ENCODE measurements at places on chromosomes 16 and 17. TPM values are rescaled to one million over a fixed set of nuclear protein-coding genes. Genes with fewer than 3 reads are reported as not detected.

Gene ULK2
- total RNA-seq, result 3.5 TPM

DNA sequence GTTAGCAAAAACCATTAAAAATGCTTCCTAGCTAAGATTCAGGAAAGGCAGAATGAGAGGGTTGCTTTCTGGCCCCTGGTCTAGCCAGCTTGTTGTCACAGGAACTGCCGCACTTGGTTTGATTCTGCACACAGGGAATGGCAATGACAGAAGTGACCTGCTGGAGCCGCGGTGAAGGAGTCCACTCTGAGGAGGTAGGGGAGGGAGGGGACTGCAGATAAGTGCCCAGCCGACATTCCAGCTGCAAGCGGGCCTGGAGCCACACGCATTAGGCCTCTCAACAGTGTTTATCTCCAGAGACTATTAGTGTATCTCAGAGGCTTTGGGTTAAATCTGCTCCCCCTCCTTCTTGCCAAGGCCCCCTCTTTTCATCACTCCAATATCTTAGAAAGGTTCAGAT, 38.6 kb downstream of the CDRT15 start:
- no peak overlapping the region for H3K27ac ChIP-seq
- H3K4me3 ChIP-seq, result no peak overlapping the region
- H3K36me3 ChIP-seq, result no peaks in the 10 kb centered on the region
- H3K27me3 ChIP-seq, result no peaks in the 10 kb centered on the region
- H3K4me1 ChIP-seq, result no peaks in the 10 kb centered on the region

Gene CDRT4
- 5.3 TPM for total RNA-seq

DNA sequence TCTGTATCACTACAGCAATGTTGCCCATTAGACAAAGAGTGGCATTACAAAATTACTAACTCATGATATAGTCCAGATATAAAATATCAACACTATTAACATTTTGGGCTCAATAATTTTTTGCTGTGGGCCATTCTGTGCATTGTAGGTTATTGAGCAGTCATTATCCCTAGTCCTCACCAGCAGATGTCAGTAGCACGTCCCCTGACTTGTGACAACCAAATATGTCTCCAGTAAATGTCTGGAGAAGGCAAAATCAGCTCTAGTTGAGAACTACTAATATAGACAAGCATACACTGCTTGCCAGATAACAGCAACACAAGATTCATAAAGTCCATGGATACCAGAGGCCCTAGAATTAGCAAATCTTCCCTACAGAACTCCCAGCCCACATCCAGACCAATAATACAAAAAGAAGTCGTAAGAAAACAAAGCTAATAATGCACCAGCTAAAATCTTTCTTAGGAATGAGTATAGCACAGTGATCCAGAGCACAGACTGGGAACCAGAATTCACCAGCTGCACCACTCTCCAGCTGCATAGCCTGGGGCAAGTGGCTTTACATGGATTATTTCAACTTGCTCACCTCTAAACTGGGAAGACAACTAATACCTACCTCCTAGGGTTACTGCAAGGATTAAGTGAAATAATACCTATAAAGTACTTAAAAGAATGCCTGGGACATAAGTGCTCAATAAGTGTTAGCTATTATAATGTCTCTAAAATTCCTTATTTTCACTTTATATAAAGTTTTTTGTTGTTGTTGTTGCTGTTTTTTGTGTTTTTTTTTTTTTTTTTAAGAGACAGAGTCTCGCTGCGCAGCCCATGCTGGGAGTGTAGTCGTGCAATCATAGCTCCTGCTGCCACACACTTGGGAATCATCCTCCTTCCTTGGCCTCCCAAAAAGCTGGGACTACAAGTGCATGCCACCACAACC, 23.7 kb downstream of the HELZ start:
- H3K36me3 ChIP-seq, result no peaks in the 10 kb centered on the region
- no peak overlapping the region for H3K27ac ChIP-seq
- no peak for DNase-seq
- no peaks in the 10 kb centered on the region for H3K4me1 ChIP-seq
- no peak overlapping the region for H3K4me3 ChIP-seq

DNA sequence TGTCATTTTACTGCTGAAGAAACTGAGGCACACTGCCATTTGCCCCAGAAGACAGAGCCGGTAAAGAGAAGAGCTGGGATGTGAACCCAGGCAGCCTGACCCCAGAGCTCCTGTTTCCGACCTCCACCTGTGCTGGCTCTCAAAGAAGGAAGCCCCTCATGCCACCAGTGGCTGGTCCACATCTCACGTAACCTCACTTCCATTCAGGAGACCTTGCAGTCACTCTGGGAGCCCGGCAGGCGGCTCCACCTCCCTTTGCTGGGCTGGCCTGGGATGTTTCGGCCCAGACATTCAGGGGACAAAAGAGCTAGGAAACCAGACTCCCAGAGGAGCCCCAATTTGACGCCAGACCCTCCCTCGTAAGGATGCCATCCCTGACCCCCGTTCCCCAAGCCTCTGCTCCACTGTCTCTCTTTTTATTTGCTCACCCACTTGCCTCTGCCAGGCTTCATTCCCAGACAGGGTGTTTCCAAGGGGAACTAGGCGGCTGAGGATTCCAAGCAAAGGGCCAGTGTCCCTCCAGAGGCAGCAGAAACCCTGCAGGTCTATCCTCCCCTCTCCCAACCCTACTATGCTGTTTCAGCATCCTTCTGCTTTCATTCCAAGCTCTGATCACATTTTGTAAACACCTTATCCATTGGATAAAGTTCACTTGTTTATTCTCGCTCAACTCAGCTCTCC, 2.8 kb downstream of the TAF1C start:
- no peaks in the 10 kb centered on the region for H3K36me3 ChIP-seq
- H3K27me3 ChIP-seq, result no peaks in the 10 kb centered on the region
- H3K4me3 ChIP-seq, result no peak overlapping the region
- no peak overlapping the region for H3K27ac ChIP-seq

Gene CTRB2
- not detected for total RNA-seq

Gene CPHXL
- total RNA-seq, result not detected

Gene SETD1A
- total RNA-seq, result 11.6 TPM

- no peak overlapping the region for H3K4me3 ChIP-seq
- DNase-seq, result no peak
- no peak overlapping the region for H3K27ac ChIP-seq
- no peaks in the 10 kb centered on the region for H3K27me3 ChIP-seq
- H3K4me1 ChIP-seq, result no peaks in the 10 kb centered on the region
- no peaks in the 10 kb centered on the region for H3K36me3 ChIP-seq
Measured at GRCh38 chr16:50915120-50915519, 173.2 kb downstream of the CYLD start.

- peaks cover 10% of the 10 kb centered on the region for H3K36me3 ChIP-seq
- H3K27ac ChIP-seq, result no peak overlapping the region
- peaks cover 8% of the 10 kb centered on the region for H3K4me1 ChIP-seq
Measured at GRCh38 chr17:58513267-58513964, 1.0 kb downstream of the MTMR4 start.

- H3K27me3 ChIP-seq, result no peaks in the 10 kb centered on the region
- no peaks in the 10 kb centered on the region for H3K36me3 ChIP-seq
- no peak for DNase-seq
- no peak overlapping the region for H3K4me3 ChIP-seq
Measured at GRCh38 chr17:45120558-45120957, 11.8 kb downstream of the PLCD3 start.

DNA sequence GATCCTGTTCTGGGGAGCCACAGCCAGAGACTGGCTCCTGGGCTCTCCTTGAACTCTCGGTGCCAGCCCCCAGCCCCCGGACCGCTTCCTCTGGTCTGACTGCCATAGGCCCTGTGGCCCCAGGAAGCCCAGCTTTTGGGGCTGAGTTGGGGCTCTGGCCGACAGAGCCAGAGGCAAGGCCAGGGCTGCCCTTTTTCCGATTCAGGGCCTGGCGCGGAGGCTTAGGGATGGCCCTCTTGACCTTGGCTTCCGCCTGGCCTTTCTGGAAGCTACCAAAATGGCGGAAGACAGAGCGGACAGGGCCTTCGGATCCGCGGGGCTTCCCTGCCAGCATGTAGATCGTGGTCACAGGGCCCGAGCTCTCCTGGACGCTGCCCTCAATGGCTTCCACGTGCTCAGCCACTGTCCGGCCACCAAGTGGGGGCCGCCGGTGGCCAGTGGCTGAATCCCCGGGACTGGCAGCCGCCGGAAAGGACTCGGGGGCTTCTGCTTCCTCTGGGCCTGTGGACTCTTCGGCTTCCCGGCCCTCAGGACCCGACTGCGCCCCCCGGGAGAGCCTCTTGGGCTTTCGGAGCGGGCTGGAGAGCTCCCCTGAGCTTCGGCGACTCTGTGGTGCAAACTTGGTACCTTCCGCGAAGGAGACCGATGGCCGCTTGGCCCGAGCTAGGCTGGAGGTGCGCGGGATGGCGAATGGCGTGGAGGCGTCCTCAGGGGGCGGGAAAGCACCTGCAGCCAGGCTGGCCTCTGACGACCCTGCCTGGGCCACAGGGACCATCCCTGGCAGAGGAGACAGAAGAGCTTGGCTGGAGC, 6.4 kb upstream of the SLC43A2 start:
- H3K36me3 ChIP-seq, result no peaks in the 10 kb centered on the region
- no peak overlapping the region for H3K4me3 ChIP-seq
- H3K27me3 ChIP-seq, result no peaks in the 10 kb centered on the region

DNA sequence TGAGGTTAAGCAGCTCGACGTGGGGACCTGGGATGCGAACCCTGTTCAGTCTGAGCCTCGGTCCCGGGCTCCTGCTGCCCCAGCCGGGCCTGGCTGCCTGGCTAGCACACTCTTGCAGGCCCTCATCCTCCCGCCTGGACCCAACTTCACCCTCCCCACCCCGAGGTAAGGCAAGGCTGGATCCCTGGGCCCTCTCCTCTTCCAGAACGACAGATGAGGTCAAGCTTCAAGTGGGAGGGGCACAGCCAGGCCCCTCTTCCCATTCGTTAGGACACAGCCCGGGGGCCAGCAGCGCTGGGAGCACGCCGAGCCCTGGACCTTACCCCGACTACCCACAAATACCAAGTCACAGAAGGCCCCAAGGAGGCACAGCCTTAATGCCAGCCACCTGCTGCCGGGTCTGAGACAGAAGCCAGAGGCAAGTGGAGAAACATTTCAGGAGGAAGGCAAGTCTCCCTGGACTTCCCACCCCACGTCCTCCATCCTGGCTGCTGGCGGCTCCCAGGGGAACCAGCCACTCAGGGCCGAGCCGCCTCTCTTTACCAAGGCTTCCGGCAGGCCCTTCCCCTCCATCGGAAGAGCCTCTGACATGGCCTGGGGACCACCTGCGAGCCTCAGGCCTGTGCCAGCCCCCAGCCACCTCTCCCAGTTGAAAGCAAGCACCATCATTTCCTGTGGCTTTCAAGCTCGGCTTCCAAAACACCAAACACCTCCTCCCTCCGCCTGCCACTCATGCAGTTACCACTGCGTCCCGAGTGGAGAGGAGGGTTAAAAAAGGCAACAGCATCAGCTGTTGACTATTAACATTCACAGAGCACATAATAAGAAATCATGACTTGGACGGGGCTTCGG, 59.9 kb downstream of the RPH3AL start:
- no peak overlapping the region for H3K4me3 ChIP-seq
- H3K27me3 ChIP-seq, result no peaks in the 10 kb centered on the region
- no peak overlapping the region for H3K27ac ChIP-seq
- no peaks in the 10 kb centered on the region for H3K36me3 ChIP-seq

Gene FOXK2
- total RNA-seq, result 44.5 TPM

Gene TBC1D3C
- not detected for total RNA-seq

- no peak overlapping the region for H3K27ac ChIP-seq
- no peak overlapping the region for H3K4me3 ChIP-seq
- H3K36me3 ChIP-seq, result no peaks in the 10 kb centered on the region
- H3K4me1 ChIP-seq, result no peaks in the 10 kb centered on the region
- no peaks in the 10 kb centered on the region for H3K27me3 ChIP-seq
Measured at GRCh38 chr17:61420052-61420451, 20.4 kb downstream of the TBX2 start.

GRCh38 chr17:36059406-36059805, 4.7 kb upstream of the CCL18 start:
- DNase-seq, result no peak
- no peak overlapping the region for H3K4me3 ChIP-seq
- H3K27ac ChIP-seq, result no peak overlapping the region
- no peaks in the 10 kb centered on the region for H3K36me3 ChIP-seq

DNA sequence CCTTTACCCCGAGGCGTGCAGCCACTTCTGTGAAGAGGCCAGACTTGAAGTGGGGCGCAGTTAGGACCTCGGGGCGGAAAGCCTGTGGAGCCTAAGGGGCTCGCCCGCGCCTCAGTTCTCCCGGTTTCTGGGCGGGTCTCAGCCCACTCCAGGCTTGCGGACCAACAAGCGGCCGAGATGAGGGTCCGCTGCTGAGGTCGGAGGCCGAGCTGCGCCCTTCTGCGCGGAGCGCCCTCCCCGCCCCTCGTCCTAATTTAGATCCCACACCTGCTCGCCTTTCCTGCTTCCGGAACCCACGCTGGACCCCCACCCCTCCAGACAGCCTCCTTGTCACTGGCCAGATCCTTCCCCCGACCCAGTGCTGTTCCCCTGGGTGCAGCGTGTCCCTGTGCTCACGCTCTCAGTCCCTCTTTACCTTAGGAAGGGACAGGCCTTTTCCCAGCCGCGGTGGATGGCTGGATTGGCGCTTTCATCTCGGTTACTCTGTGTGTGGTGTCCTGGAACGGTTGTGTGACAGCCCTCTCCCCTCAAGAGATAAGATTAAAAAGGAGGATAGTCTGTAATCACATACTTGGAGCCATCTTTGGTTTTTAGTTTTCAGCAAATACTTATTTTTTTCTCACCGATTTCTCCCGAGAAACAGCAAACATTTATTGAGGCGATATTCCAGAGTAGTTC, 933 bp upstream of the ATXN7L3 start:
- H3K4me3 ChIP-seq, result peak overlapping the region; percentile 95
- no peaks in the 10 kb centered on the region for H3K27me3 ChIP-seq
- peaks cover 4% of the 10 kb centered on the region for H3K36me3 ChIP-seq
- peak overlapping the region; percentile 86 for H3K27ac ChIP-seq
- H3K4me1 ChIP-seq, result peaks cover 10% of the 10 kb centered on the region

Gene C16orf92
- not detected for total RNA-seq

Gene EFCAB3
- total RNA-seq, result not detected

DNA sequence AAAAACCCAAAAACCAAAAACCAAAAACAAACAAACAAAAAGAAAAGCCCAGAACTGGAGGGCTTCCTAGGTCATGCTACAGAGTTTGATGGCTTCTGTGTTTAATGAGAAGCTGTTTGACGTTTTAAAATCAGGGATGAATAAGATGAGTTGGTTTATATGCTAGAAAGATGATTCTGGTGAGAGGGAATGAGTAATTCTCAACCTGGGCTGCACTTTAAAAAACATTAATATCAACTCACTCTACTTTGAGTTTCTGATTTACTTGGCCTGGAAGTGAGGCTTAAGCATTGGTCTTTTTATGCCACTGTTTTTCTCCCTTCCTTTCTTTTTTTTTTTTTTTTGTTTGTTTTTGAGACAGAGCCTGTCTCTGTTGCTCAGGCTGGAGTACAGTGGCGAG, 5.1 kb downstream of the RGS9 start:
- no peak overlapping the region for H3K4me3 ChIP-seq
- DNase-seq, result no peak
- no peak overlapping the region for H3K27ac ChIP-seq
- H3K4me1 ChIP-seq, result peaks cover 3% of the 10 kb centered on the region
- H3K27me3 ChIP-seq, result no peaks in the 10 kb centered on the region

Gene HS3ST3B1
- 1.1 TPM for total RNA-seq

Gene CSH2
- total RNA-seq, result not detected

- H3K27me3 ChIP-seq, result no peaks in the 10 kb centered on the region
- no peaks in the 10 kb centered on the region for H3K4me1 ChIP-seq
- H3K4me3 ChIP-seq, result no peak overlapping the region
- no peak overlapping the region for H3K27ac ChIP-seq
- DNase-seq, result no peak
Measured at GRCh38 chr17:60006160-60006559, 41.6 kb upstream of the RNFT1 start.

All from colonic mucosa (tissue), 4 donors.